ENCODE measurements at places on chromosomes 13 and 19.

DNA sequence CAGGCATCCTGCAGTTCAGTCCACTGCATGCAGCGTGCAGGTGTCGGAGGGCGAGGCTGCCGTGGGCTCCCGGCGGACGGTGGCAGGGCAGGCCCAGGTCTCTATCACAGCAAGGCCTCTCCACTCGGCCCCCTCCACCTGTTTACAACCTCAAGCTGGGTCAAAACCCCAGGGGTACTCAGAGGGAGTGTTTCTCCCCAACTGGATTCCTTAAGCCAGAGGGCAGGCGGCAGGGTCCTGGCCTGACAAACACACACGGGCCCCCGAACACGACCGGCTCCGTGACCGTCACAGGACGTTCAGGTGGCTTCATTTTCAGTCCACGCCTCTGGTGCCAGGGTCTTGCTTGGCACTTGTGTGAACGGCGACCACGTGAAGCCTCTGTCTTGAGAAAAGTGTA lies 23.5 kb downstream of the RASA3 start:
- no peak for DNase-seq

DNA sequence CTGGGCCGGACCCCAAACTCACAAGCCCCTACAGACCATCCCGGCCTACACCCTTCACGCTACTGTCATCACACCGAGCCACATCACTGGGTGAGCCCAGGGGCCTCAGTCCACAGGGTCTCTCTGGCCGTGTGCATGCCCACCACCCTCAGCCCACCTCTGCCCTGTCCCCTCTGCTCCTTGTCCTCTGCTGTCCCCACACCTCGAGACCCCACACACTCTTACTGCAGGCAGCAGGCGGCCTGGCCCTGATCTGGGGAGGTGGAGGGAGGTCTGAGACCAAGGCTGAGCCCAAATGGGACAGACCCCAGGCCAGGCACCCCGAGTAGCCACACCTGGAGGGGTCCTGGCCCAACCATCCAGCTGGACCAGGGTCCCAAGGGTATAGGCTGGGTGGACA lies 35.2 kb downstream of the PEPD start:
- DNase-seq: no peak

DNA sequence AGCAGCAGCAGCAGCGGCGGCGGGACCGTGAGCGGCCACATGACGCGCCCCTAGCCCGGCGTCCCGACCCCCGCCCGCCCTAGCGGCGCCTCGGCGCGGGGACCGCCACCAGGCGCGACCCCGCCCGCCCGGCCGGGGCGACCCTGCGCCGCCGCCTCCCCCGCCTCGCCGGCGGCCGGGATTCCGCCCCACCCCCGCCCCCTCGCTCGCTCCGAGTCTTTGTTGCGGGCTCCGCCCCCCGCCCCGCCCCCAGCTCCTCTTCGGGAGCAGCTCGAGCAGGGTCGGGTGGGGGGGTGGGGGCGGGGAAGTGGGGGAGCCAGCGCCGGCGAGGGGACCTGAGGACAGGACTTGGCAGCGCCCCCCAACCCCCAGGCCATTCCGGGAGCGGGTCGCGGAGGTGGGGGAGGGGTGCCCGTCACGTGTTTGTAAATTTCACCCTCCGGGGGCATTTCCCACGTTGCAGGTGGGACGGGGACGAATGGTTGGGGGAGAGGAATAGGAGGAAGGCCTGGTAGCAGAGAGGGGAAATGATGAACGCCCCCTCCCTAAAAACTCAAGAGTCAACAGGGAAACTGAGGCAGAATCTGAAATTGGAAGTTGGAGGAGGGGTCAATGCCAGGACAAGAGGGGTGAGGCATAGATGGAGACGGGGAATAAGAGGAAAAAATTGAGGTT lies at the start of gene OLFM2:
OLFM2 (minus strand) TSS at position 190 of the 675 bp plus-strand sequence; CDS start at position 41, 149 bp downstream.
- no peak for DNase-seq

DNA sequence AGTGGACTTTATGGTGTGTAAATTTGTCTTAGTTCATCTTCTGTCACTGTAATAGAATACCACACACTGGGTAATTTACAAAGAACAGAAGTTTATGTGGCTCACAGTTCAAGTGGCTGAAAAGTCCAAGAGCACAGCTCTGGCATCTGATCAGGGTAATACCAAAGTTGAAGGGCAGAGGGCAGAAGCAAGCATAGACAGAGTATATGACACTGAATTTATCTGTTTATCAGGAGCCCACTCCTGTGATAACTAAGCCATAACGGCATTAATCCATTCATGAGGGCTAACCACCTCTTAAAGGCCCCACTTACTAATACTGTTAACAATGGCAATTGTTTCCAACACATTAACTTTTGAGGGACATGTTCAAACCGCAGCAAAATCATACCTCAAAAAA lies 4.0 kb upstream of the RFXAP start:
- no peak for DNase-seq

DNA sequence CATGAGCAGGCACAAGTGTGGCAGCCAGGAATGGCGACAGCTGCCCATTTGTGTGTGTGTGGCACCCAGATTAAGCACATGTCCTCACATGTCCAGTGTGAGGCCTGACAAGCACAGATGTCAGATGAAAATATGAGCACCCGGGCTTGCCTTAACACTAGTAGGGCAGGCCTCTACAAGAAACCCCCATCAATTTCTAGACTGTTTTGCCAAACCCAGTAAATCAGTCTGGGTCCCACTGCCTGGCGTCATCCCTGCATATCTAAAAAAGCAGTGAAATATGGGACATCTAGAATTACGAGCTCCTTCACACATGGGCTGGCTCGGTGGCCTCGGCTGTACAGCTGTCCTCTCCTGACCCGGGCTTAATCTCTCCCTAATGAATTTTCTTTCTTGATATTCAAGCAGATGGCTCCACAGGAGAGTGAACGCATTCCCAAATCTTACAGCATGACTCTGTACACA lies 432.7 kb downstream of the FOXO1 start:
- DNase-seq: no peak

- DNase-seq: peak; percentile 69
These were observed 321.1 kb upstream of the EDNRB start for GRCh38 chr13:78239714-78240113.

DNA sequence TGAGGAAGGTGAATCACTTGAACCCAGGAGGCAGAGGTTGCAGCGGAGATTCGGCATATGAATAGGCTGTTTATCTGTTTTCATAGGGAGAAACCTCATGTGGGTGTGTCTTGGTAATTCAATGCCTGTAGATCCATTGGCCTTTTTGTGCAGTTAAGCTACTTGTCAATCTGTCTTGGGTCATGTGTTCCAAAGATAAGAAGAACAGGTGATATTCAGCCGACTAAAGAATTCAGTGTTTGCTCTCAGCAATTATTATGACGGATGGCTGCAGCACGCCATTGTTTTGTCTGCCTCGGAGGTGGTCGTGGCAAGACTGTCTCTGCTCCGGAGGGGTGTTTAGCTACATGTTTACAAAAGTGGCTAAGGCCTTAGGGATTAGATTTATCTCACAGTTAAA lies 573.0 kb upstream of the PCDH9 start:
- no peak for DNase-seq

GRCh38 chr19:31351056-31351854 lies 2.0 kb upstream of the TSHZ3 start:
- DNase-seq: no peak

- no peak for DNase-seq
These were observed 112.5 kb upstream of the KL start for GRCh38 chr13:32903720-32904119.

DNA sequence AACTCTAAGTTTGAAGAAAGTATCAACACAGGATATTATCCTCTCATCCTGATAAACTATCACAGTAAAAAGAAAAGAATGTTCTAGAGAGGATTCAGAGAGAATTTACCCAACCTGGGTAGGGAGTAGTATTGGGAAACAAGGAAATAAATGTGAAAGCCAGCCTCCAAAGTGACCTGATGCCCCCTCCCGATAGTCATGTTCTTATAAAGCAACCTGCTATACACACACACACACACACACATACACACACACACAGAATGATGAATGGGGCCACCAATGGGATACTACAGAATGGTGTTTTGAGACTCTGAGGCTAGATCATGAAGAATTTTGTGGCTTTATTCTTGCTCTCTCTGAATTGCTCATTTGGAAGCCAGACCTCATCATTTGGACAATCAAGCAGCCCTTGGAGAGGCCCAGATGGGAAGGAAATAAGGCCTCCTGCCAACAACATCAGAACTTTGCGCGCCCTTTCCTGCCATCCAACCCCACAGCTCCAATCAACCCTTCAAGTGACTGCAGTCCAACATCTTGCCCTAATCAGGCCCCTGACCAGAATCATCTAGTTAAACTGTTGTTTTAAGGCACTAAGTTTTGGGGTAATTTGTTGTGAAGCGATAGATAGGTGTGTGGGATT lies 807.9 kb upstream of the ARGLU1 start:
- DNase-seq: no peak

GRCh38 chr13:88124142-88124541 lies 453.0 kb downstream of the SLITRK5 start:
- no peak for DNase-seq

GRCh38 chr13:113560645-113561416 lies 23.7 kb upstream of the TFDP1 start:
- DNase-seq: no peak

DNA sequence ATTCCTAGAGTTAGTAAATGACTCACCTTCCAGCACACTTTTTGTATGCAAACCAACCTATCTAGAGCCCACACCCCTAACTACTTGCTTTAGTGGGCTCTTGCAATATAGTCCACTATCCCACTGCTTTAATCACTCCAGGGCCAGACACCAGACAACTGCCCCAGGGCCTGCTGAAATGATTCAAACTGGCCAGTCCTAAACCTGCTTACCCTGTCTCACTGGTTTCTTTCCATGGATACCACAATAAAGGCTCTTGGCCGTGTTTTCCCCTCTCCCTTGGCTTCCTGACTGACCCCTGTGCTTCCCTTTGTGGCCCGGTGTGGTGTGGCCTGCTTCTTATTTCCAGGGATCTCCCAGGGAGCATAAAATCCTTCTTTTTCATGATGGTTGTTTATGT lies 14.6 kb downstream of the HS6ST3 start:
- no peak for DNase-seq

DNA sequence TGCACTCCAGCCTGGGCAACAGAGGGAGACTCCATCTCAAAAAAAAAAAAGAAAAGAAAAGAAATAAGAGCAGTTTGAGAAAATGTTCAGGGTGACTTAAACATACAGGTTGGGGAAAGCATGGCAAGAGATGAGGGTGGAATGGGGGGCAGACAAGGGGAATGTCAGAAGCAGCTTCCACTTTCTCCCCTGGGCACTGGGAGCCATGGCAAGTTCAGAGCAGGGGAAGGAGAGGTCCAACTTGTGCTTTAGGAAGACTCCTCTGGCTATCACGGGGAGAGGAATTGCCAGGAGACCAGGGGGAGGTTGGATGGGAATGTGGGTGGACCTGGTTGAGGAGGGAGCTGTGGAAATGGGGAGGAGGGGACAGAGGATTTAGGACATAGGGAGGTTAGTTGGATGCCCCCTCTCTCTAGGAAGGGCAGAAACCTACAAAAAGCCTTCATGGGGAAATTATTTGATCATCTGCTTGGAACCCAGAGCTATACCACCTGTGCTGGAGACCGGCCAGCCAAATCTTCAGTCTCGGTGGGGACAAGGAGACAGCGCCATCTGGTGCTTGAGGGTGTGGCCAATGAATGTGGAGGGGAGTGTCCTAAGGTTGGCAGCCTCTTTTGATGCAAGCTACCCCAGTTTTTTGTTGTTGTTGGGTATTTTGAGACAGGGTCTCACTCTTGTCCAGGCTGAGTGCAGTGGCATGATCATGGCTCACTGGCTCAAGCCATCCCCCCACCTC lies 7.3 kb upstream of the STRN4 start:
- DNase-seq: peak; percentile 65

- no peak for DNase-seq
These were observed 3.4 kb downstream of the TBXA2R start for GRCh38 chr19:3603121-3603811.

Data from MV-4-11 (cell line).